Vagina (tissue), 2 donors: ENCODE measurements at places on chromosomes 7 and 10. TPM values are rescaled to one million over a fixed set of nuclear protein-coding genes. Genes with fewer than 3 reads are reported as not detected.

Gene TMEM196
- total RNA-seq = not detected

Gene HABP2
- total RNA-seq = not detected

Gene LRRC18
- not detected for total RNA-seq

DNA sequence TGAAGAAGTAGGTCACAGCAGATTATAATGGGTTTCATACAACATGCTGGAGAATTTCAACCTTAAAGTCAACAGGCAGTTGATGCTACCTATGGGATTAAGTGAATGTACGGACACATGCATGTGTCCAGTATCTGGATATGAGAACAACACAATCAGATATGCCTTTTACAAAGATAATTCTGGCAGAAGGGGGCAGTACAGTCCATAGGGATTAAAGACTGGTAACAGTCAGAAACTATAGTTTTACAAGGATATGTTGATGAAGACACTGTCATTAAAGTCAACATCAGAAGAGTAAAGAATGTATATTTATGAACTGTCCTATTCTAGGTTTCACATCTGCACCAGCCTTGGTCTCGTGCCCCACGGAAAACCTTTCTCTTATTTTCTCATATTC is 41.5 kb downstream of the ANKMY2 start:
- H3K27me3 ChIP-seq = no peaks in the 10 kb centered on the region
- no peak overlapping the region for H3K27ac ChIP-seq
- no peak overlapping the region for H3K4me3 ChIP-seq
- no peak for DNase-seq
- no peaks in the 10 kb centered on the region for H3K4me1 ChIP-seq

GRCh38 chr10:49478819-49479218 is 60.1 kb downstream of the ERCC6 start:
- H3K4me3 ChIP-seq = no peak overlapping the region
- peaks cover 62% of the 10 kb centered on the region for H3K36me3 ChIP-seq
- H3K27ac ChIP-seq = no peak overlapping the region
- DNase-seq = no peak
- H3K4me1 ChIP-seq = no peaks in the 10 kb centered on the region

DNA sequence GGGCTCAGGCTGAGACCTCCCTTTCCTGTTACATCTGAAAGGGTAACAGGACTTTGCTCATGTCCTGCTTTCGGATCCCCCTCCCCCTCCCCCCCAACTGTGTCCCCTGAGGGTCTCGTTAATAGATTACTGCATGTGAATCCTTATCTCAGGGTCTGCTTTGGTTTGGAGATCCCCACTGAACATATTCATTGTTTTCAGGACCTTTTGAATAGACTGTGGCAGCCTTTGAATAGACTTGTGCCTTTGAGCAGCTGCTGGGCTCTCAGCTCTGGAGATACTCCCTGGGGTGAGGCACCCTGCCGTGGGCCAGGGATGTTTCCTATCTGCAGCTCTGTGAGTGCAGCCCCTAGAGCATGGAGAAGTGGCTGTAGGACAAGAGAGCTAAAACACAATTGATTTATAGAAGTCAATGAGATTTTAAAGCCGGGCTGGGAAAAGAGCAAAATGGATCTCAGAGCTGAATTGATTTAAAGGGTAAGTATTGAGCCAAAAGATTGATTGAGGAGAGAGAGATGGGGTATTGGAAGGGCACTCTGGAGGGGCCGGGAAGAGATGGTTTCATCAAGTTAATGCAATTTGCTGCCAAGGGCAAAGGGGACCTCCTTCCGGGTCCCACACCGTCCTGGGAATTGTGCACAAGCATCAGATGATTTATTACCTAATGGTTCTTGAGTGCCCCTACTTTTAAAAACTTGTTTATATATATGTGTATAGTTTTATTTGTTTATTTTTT is 9.9 kb downstream of the ARHGAP22 start:
- DNase-seq = no peak
- H3K36me3 ChIP-seq = no peaks in the 10 kb centered on the region
- no peak overlapping the region for H3K4me3 ChIP-seq
- H3K27me3 ChIP-seq = no peaks in the 10 kb centered on the region
- H3K27ac ChIP-seq = no peak overlapping the region

- no peak for DNase-seq
- H3K4me1 ChIP-seq = no peaks in the 10 kb centered on the region
- H3K4me3 ChIP-seq = no peak overlapping the region
- H3K27me3 ChIP-seq = no peaks in the 10 kb centered on the region
- H3K36me3 ChIP-seq = no peaks in the 10 kb centered on the region
- H3K27ac ChIP-seq = no peak overlapping the region
These were observed 189.1 kb upstream of the PRSS1 start for GRCh38 chr7:142560166-142560565.
